ENCODE measurements at places on chromosomes 1 and 21. TPM values are rescaled to one million over a fixed set of nuclear protein-coding genes. Genes with fewer than 3 reads are reported as not detected.

- DNase-seq: no peak
Measured at GRCh38 chr1:225209153-225209552, 218.7 kb downstream of the LBR start.

DNA sequence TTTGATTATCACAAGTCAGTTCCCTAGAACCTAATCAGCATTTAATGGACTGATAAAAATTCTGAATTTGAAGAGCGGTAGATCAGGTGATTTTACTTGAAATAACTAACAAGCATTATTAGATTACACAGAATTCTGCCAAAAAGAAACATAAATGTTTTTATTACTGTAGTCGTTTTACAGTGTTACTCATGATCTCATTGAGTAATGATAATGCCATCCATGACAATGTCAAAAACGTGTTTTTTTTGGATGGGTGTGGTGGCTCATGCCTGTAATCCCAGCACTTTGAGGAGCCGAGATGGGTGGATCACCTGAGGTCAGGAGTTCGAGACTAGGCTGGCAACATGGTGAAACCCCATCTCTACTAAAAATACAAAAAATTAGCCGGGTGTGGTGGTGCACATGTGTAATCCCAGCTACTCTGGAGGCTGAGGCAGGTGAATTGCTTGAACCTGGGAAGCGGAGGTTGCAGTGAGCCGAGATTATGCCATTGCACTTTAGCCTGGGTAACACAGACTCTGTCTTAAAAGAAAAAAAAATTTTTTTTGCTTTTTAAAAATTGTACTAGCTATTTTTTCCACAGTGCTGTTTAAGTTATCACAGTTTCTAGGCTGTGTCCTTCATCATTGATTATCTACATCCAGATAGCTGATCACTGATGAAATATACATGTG, 56.6 kb downstream of the LAMC1 start:
- no peak for DNase-seq

GRCh38 chr1:111778066-111778465, 22.4 kb downstream of the DDX20 start:
- no peak for DNase-seq

- no peak for DNase-seq
Measured at GRCh38 chr1:160544647-160545046, 21.6 kb upstream of the SLAMF6 start.

DNA sequence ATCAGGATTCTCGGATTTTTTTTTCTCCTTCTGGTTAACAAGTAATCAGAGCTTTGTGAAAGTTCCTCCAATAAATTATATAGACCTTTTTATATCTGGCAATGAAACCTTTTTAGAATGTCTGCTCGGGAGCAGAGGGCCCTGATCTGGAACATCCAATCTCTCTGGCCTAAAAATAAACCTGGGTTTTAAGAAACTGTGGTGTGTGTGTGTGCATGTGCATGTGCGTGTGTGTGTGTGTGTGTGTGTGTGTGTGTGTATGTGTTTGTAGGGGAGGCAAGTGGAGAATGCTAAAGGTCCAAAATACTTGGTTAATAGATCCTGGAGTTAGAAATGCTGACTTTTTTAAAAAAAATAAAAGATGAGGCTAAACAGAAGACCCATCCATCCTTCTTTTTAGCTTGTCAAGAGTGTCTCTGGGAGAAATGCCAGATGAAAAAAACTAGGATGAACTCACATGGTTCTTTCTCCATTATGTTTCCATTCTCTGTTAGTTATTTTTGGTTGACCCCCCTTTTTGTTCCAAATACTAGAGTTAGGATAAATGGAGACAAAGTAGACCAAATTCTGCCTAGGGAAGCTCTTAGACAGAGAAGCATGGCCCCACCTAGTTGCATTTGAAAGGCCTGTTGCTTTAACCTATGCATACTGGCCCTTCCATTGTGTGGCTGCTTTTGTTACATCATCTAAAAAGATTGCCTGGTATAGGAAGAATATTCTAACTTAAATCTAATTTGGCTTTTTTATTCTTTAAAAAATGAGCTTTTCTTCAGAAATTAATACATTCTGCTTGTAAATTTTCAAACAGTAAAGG, 175.9 kb downstream of the PAPPA2 start:
- no peak for DNase-seq

GRCh38 chr1:203926025-203926540, 64.7 kb downstream of the SNRPE start:
- DNase-seq: no peak

- DNase-seq: no peak
Measured at GRCh38 chr1:152777510-152778137, 2.7 kb downstream of the LCE1F start.

DNA sequence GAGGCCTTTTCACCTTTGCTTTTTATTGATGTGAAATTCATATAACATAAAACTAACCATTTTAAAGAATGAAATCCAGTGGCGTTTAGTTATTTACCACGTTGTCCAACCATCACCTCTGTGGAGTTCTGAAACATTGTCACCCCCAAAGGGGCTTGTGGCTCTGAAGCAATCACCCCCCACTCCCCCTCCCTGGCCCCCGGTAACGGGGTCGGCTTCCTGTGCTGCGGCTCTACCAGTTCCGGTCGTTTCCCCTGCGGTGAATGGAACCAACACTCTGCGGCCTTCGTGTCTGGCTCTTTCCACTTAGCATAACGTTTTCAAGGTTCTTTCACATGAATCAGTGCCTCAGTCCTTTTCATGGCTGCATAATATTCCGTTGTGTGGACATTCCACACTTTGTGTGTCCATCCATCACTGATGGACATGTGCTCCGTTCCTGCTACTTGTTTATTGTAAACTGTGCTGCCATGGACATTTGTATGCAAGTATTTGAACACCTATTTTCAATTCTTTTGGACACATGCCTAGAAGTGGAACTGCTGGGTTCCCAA, 1.8 kb upstream of the ISG15 start:
- no peak for DNase-seq

DNA sequence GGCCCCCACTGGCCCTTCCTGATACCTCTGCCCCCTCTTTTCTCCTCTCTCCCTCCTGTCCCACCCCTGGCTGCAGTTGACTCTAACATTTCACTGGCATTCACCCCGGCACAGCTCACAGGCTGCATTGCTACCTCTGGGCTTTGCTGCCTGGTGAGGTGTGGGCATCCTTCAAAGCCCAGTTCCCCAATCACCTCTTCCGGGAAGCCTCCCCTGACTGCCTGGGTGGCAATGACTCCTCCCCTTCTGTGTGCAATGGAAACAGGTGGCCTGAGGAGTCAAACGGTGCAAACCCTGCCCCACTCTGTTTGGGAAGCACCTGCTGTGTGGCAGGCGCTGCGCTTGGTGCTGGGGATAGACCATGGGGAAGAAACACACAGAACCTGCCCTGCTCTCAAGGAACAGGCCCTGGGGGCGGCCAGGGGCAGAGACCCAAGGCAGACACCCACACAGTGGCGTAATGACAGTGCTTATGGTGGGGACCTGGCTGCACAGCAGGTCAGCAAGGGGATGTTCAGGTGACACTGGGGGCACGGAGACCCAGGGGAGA, 39.3 kb upstream of the POFUT2 start:
- no peak for DNase-seq

The SPRR4 gene
- total RNA-seq: 18.8 TPM

The NID1 gene
- 48.4 TPM for total RNA-seq

The FAM167B gene
- total RNA-seq: not detected

The SEC16B gene
- total RNA-seq: 6.4 TPM

The OR2L8 gene
- total RNA-seq: not detected

The FAM72C gene
- not detected for total RNA-seq

The MAEL gene
- total RNA-seq: not detected

The TEX38 gene
- not detected for total RNA-seq

The CFHR4 gene
- total RNA-seq: not detected

The APCS gene
- total RNA-seq: not detected

The NBPF4 gene
- total RNA-seq: not detected

All from suprapubic skin (tissue), 4 donors.